ENCODE measurements at places on chromosomes 12 and 14.
A peak's percentile ranks its signal among the peaks of the same experiment; 100 is the strongest.

- DNase-seq = peak; percentile 17
Observed at GRCh38 chr12:25699454-25699853, 146.4 kb upstream of the LMNTD1 start.

DNA sequence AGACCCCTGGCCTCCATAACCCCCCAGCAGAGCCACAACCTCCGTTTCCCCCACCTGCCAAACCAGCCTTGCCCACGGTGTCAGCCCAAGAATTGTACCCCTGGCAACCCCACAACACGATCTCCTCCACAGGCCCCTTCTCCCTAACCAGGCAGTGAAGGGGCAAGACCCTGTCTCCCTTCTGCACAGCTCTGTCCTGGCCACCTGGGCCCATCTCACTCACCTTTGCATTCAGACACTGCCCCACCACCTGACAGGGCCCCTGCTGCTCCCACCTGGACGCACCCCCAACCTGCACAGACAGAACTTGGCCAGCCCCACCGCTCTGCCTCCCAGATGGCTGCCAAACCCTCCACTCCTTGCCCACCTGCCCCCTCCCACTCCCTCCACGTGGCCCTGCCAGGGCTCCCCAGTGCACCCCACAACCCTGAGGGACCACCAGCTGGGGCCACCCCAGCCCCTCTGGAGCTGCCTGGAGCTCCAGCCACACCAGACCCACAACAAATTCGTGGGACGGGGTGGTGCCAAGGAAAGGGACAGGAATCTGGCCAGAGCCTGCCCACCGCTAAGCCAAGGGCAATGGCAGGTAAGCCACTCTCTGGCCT lies 11.8 kb downstream of the AHNAK2 start:
- no peak for DNase-seq

GRCh38 chr14:91835197-91835919 lies 32.0 kb downstream of the TC2N start:
- no peak for DNase-seq

- no peak for DNase-seq
Observed at GRCh38 chr14:89959853-89960445, 4.2 kb downstream of the TDP1 start.

DNA sequence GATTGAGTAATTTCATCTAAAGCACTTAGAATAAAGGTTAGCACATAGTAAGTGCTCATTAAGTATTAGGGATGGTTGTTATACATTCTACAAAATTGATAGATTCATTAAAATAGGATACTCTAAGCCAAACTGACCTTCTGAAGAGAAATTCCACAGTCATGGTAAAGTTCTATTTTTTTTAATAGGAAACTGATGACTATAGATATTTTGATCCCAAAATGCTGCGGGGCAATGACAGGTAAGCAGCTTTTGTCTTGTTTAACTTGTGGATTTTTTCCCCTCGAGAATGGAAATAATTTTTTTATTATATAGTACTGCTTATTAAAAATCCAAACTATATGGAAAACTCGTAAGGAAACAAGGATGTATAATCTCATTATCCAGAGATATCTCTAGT lies 97.0 kb downstream of the SCFD1 start:
- DNase-seq = no peak

GRCh38 chr12:95424271-95424994 lies 49.5 kb upstream of the METAP2 start:
- no peak for DNase-seq

DNA sequence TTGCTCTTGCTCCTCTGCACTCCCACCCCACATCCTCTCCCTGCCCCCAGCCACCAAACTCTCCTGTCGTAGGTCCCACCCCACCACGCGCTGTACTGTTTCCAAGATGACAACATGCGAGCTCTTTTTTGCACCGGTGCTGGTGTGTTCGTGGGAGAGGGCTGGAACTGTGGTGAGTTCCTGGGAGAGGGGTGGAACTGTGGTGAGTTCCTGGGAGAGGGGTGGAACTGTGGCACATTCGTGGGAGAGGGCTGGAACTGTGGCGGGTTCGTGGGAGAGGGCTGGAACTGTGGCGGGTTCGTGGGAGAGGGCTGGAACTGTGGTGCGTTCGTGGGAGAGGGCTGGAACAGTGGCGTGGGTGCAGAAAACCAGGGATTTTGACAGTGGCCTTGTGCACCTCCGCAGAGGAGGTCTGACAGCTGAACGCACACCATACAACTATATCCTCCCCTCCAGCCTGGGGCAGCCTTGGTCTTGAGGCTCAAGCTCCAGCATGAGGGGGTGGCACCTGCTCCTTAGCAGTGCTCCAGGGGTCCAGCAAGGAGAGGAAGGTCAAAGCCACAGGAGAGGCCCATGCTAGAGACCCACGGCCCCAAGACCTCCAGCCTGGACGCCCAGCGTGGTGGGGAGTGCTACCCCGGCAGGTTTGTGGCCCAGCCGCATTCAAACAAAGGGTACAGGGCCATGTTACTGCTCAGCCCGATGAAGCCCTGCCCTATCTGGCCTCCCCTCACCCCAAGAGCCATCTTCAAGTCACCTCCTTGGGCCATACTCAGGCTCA lies 50.1 kb downstream of the ACTN1 start:
- no peak for DNase-seq

DNA sequence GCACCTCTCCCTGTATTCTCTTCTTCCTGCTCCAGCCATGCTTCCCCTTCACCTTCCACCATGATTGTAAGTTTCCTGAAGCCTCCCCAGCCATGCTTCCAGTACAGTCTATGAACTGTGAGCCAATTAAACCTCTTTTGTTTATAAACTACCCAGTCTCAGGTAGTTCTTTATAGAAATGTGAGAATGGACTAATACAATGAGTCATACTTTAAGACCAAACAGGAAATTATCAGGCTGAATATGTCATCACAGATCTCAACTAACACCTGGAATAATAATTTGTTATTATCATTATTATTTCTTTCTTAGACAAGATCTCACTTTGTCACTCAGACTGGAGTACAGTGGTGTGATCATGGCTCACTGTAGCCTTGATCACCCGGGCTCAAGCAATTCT lies 85.4 kb downstream of the KCNMB4 start:
- no peak for DNase-seq

DNA sequence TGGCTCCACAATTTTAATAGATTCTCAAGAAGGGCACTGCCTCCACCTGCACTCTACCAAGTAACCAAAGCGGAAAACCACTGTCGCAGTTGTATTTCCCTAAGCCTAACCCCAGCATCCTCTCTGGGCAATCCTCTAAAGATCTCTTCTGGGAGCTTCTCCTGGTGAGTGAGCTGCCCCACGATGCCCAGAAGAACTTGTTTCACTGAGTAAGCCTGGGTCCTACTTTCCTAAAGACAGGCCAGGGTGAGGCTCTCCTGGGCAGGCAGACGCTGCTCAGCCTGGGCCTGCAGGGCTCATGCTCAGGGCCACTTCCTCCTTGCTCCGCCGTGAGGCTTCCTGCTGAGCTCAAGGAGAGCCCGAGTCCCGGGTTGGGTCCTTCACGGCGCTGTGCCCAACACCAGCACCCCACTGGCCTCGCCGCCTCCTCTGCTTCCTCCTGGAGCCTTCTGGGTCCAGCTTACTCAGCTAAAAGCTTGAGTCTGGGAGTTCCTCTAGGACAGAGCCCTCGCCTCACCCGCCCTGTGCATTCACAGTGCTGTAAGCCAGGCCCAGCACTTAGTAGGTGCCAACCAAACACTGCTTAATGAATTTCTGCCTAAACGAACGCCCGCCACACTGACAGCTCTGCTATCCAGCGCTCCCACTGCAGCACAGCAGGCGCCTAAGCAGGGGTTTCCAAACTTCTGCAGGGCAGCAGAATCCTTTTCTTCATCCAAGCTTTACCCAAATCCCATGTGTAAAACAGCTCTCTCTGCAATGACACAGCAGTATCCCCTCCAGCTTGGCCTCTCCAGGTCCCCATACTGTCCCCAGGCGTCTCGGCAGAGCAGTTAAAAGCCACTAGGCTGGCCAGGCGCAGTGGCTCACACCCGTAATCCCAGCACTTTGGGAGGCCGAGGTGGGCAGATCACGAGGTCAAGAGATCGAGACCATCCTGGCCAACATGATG lies 5.7 kb downstream of the RAB35 start:
- DNase-seq = no peak

DNA sequence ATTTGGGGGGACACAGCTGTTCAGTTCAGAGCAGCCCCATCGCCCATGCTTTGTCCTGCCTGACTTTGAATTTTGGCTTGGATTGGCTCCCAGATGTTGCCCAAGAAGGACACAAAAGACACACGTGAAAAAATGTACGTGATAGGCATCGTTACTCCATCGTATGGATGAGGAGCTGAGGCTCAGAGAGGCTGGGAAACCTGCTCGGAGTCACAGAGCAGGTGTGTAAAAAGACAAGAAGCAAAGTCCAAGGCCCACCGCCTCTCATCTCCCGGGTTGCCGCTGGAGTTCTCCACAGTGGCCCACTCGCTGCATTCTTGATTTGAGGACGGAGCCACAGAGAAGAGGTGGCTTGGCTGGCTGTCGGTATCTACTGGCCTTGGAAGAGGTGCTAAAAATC lies 41.0 kb upstream of the BEGAIN start:
- no peak for DNase-seq

DNA sequence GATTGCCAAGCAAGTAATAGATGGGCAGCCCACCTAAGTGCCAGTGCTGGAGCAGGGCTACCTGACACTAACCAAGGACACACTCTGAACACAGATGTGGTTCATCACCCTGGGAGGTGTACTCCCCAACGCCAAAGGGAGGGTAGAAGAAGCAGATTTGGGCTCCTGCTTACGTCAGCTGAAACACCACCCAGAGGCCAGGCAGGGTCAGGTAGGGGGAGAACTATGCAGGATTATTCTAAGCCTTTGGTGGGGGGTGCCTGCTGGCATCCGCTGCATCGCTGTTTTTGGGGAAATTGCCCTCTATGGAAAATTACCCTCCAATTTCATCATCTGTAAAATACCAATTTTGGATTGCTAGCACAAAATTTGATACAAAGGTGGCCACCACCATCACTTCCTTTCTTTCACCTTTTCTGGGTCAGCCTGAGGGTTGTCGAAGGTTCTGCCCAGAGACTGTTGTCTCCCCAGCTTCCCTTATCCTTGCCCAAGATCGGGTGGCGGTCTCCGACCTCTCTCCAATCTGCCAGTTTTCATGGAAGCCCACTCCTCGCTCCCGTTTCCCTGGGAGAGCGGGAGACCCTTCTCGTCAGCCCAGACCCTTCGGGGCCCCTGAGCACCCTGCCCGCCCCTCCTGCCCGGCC lies 535 bp downstream of the BIN2 start:
- no peak for DNase-seq

DNA sequence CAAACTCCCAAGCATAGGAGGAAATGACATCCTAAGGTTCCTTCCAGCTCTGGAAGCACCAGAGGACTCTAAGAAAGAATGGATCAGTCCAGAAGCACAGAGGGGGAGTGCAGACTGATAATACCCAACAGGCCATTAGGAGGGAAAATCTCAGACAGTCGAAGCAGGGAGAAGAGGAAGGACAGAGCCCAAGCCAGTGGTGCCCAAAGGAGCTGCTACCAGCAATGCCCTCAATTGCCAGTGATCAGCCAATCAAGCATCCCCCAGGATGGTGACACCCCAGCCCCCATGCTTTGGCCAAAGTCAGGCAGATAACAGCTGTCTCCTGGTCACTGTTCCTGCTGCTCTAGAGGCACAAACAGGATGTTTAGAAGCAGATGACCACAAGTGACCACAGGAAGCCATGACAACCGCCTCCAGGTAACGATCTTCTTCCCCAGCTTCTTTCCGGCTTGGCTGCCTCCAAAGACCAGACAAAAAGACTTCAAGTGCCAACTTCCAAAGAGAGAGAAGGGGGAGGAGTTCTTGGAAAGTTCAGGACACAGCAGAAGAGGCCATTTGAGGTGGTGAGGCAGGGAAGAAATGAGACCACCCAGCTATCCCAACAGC lies 16.2 kb downstream of the PXN start:
- DNase-seq = peak; percentile 53

DNA sequence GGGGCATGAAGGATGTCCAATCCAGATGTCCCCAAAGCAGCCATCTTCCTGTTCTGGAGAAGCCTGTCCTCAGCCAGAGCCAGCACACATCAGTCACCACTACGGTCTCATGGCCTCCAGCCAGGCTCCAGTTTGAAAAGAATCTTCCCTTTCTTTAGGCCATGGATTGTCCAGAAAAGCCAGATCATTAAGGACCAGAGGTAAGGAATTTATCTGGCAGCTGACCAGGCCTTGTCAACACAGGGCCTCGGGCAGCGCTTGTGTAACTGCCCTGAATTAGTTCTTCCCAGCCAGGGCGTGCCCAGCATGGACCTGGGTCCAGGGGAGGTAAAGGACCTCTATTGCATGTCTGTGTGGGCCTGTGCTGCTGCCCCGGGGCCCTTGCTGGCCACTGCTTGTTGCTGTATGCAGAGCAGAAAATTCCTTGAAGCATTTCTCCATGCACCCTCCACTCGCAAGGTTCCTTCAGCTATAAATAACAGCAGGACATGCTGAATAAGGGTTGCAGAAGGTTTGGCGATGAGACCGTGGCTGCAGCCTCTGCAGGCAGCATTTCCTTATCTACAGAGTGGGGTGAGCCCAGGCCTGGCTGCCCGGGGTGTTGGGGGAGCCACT lies 21.7 kb upstream of the VPS37B start:
- DNase-seq = peak; percentile 62

GRCh38 chr14:36293824-36294223 lies 26.6 kb downstream of the MBIP start:
- peak; percentile 24 for DNase-seq

GRCh38 chr12:4268329-4269181 lies 5.0 kb upstream of the CCND2 start:
- no peak for DNase-seq
